HAP-1 (cell line): ENCODE measurements at places on chromosomes 1 and 21.

DNA sequence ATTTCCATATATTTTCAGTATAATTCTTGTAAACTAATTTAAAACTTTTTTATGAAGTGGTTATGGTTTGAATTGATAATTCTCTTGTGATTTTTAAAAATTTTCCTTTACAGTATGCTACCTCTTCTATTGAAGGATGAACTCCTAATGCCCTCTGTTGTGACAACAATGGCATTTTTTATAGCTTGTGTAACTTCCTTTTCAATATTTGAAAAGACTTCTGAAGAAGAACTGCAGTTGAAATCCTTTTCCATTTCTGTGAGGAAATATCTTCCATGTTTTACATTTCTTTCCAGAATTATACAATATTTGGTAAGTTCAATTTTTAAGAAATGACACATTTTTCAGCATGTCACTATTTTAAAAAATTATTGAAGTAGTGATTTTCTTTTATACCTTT is 61.4 kb downstream of the ALG6 start:
- no peak for DNase-seq

DNA sequence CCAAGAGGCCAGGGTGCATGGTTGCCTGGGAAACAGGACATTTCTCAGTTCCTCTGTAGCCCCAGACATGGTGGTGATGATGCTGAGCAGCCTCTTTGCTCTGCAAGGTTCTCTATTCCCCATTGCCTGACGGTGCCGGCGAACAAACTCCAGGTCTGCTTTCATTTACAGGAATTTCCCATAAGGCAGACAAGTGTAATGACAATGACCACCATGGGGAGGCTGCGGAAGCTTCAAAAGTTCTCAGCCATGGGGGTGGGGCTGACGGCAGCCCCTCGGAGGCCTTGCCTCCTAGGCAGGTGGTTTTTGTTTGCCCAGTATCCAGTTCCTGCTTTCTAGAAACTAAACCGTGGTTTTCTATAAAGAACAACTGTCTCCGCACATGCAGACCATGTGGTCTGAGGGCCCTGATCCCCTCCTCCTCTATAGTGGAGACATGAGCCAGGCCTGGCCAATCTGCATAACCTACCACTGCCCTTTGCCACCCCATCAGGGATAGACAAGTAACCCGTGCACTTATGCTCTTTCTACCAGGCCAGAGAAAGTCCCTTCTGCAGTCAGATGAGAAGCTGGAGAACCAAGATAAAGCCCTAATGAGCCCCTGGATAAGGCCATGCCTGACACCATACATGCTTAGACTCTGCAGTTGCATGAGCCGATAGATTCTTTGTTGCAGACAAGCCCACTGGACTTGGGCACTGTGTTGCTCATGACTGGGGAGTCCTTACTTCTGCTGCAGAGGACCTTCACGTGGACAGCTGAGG is 54.1 kb downstream of the LDLRAD2 start:
- DNase-seq, result peak; percentile 38

DNA sequence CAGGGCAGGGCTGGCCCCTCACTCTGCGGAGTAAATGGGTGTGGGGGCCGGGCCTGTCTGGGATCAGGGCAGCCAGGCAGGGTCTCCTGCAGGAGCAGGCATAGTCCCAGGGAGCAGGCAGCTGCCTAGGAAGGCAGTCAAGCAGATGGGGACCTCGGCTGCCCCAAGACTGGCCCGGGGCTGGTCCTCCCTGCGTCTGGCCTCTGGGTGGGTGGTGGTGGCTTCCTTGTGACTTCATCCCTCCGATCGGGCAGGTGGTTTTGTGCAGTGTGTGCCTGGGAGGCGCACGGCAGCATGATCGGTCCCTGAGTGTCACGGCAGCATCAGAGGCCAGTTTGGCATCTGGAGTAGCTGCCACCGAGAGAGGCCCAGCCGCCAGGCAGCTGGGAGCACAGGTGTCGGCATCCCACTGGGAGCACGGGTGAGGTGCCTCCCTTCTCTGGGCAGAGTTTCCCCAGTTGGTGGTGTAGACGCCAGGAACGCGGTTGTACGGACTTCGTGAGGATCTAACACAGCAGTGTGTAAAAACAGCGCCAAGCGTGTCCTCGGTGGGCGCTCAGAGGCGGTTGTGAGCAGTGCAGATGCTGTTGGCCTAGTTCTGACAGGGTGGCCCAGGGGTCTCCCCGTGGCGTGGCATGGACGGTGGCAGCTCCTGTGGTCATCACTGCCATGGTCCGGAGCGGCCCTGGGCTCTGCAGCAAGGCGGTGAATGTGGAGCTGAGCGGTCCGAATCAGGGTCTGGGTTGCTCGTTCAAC is 45.9 kb downstream of the PRKCZ start:
- DNase-seq, result no peak

- DNase-seq, result no peak
These were observed 16.4 kb downstream of the TCEANC2 start for GRCh38 chr1:54069791-54070170.

DNA sequence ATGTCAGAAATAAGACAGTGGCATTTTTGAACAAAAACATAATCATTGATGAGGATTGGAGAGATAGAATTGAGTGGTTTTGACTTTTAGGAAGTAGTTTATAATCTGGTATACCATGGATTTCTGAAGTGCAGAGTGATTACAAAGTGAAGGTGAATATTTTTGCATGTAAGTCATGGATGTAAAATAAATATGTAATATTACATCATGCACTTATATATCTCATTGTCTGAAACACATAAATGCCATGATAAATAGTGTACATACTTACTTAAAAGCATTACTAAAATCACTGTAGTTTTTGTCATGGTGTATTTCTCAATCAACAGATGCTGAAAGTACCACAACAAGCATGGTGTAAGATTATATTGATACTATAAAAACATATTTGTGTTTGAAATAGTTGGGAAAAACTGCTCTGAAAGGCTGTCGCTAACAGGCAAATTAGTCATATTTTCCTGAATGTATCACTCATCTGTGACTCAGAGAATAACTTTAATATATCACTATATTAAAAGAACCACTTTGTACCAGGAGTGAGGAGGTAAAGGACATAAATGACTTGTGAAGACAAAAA is 24.8 kb upstream of the RGS18 start:
- DNase-seq, result no peak

GRCh38 chr1:148383966-148384365 is 99.1 kb downstream of the PPIAL4G start:
- no peak for DNase-seq

- DNase-seq, result no peak
These were observed 8.0 kb upstream of the PKP1 start for GRCh38 chr1:201275253-201275666.

- DNase-seq, result no peak
These were observed 17.8 kb downstream of the SLC16A1 start for GRCh38 chr1:112938210-112938609.

DNA sequence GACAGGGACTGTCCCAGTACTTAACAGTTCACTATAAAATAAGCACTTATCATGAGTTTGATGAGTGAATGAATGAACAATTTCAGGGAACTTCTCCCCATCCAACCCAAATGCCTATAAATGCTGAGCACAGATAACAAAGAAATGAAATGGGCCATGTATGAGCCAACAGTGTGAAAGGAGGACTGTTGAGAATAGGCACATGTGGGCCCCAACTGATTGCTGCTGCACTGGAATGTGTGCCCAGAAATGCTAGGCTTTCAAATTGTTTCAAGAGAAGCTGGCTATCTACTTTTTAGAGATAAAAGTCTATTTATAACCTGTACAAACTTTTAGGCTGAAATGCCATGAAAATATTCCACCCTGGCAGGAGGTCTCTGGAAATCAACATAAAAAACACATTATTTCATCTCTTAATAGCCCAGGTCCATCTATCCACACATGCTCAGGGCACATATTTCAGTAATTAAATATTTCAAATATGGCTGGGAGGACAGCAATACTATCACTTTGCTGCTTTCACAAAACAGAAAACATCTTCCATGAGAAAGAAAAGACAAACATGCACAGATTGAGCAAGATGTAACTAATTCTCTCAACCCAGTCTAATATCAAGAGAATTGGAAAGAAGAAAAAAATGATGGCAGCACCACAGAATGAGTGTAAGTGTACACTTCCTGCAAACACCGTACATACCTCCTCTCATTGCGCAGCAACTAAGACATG is 49.8 kb downstream of the COLGALT2 start:
- DNase-seq, result no peak

- DNase-seq, result no peak
These were observed 4.7 kb downstream of the ADIPOR1 start for GRCh38 chr1:202953392-202953791.

DNA sequence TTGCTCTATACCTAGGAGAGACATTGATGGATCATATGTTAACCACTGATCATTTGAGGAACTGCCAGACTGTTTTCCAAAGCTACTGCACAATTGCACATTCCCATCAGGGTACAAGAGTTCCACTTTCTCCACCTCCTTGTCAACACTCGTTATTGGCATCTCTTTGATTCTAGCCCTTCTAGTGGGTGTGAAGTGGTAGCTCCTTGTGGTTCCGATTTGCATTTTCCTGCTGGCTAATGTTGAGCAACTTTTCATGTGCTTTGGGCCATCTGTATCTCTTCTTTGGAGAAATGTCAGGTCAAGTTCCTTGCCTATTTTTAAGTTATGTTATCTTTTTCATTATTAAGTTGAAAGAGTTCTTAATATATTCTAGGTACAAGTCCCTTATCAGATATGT is 90.1 kb downstream of the DMRTB1 start:
- DNase-seq, result no peak
